ENCODE measurements at places on chromosomes 2 and 18.

DNA sequence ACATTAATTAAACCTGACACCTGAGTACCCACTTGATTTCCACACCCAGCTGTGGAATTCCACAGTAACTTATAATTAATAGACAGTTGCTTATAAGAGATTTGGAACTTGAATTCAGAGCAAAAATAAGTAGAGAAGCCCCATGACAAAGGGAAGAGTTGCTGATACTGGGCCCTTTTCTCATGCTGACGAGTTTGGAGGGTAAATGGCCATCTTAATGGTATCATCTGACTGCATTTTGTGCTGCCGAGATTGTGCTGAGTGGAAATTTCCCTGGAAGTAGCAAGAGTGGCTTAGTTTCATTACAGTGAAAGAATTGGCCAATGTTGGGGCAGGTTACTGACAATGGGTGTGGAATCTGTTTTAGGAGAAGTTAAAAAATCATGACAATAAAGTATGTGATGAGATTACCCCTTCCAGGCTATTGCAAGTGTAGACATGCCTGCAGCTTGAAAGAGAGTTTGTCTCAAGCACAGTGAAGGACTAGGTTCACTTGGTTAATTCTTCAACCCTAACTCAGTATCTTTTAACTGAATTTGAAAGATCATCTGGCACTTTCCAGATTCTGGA, 49.9 kb downstream of the VSNL1 start:
- DNase-seq, result no peak

GRCh38 chr2:167135706-167136105, 247.4 kb downstream of the XIRP2 start:
- DNase-seq, result no peak

DNA sequence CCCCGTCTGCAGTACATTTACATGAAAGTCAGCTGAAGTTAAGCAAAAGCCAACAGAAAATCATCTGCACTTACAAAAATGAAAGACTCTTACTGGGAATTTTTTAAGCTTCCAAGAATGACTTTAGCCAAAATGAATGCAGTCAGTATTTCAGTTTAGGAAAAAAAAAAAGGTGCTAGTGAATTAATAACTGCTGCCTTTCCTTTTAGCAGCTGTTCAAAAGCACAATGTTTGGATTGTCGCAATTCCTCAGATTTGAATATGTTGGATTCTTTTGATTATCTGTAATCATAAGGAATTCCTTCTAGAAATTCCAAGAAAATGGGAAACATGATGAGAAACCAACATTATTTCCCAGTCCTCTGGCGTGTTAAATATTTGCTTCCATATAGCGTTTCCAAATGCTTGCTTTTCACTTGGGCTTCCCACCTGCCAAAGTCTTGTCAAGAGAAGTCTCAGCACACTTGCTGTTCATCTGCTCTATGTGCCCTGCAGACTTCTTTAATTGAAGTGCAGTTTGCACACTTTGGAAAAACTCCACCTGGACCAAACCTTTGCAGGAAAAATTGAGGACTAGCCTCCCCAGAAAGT, 653.0 kb upstream of the SLC39A10 start:
- no peak for DNase-seq

DNA sequence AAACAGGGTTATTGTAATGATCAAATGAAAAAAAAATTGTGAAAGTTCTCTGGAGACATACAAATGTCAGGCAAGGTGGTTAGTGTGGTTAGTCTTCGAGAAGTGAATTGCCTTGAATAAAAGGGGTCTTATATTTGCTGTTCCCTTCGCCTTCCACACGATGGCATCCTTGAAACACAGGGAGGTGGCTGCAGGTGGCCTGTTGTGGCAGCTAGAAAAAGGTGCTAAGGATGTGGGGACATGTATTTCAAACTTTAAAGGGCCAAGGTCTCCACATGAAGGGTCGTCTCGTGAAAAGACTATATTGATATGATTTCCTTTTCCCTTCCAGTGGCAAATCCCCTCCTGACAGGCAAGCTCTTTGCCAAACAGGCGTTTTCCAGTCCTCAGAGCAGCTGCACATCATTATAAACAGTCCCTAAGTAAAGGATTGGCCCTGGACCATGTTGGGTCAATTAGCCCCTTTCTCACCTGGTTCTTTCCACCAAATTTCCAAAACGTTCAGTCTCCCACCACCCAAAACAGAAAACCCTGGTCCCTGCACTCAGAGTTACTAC, 68.5 kb downstream of the COPS8 start:
- peak; percentile 55 for DNase-seq

DNA sequence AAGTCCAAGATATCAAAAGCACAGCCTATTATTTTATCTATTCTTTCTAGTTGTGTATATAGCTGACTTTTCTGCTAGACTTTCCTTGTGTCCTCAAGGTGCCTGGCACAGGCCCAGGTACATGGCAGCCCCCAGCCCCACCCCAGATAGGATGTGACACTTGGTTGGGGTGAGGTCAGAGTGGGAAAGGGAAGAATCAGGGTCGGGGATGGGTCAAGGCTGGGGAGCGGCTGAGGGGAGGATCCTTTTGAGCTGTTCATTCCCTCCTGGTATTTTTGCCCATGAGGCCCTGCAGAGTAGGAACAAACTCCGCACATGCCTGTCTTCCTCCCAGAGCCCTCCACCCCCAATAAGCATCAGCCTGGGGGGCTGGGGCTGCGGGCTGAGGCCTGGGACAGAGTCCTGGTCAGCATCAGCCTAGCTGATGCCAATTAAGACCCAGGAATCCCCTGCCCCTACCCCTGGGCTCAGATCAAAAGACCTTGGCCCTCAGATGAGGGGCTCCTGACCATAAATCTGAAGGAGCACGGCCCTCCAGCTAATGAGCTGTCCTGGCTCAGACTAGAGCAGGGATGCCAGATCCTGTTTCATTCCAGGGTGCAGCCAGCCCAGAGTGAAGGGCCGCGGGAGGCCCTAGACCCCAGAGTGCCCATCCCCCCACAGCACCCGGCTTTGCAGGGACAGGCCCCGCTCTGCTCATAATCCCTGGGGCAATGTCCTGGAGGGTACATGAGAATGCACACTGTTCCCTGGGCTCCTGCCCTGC, 85.3 kb downstream of the SDC1 start:
- no peak for DNase-seq

DNA sequence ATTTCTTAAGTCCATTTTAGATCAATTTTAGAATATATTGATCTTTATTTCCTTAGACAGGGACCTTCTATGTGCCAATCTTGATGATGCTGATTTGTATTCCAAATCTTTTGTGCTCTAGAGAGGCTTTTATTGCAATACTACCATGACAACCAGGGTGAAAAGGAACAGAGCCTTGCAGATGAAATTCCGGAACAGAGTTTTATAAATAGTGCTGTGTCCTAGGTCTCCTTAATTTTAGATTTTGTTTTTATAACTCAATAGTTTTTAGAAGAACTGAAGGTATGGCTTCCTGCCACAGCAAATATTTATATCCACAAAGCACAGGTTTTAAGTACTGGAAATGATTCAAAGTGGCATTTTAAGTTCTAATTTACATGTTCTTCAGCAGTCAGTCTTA, 160.2 kb downstream of the PMAIP1 start:
- no peak for DNase-seq

- DNase-seq, result no peak
Observed at GRCh38 chr18:74817576-74817975, 219.9 kb downstream of the ZNF407 start.

GRCh38 chr18:47585136-47585535, 333.7 kb upstream of the SKOR2 start:
- DNase-seq, result no peak

GRCh38 chr2:6951046-6951445, 33.8 kb downstream of the RNF144A start:
- no peak for DNase-seq

GRCh38 chr2:54691445-54692135, 31.9 kb upstream of the EML6 start:
- no peak for DNase-seq

GRCh38 chr2:107728586-107728985, 98.1 kb upstream of the RGPD4 start:
- no peak for DNase-seq

DNA sequence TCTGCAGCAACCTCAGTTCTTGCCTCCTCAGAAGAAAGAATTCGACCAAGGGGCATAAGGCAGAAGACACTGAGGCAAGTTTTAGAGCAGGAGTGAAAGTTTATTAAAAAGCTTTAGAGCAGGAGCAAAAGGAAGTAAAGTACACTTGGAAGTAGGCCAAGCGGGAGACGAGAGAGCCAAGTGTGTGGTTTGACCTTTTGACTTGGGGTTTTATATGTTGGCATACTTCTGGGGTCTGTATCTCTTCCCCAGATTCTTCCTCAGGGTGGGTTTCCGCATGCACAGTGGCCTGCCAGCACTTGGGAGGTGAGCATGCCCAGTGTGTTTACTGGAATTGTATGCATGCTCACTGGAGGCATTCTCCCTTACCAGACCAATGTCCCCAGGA, 59.3 kb upstream of the ANKRD44 start:
- no peak for DNase-seq

- no peak for DNase-seq
Observed at GRCh38 chr2:95380280-95380679, 22.2 kb upstream of the FAHD2A start.

DNA sequence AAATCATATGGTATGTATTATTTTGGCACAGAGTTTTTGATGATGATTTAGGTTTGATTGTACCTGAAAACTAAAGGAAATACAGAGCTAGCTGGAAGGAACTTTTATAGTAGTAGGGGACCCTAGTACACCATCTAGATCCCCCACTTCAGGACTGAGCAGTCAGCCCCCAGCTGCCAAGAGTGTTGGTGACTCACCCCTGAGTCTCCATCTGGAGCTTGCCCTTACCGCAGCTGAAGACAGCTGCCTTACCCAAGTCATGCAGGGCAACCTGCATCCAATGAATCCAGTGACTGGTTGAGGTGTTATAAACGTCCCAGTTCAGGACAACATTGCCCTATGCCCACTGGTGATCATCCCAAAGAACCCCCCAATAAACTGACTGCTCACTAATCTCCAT, 15.3 kb downstream of the PMS1 start:
- no peak for DNase-seq

GRCh38 chr2:193580176-193580950, 1385.6 kb upstream of the TMEFF2 start:
- DNase-seq, result no peak

- no peak for DNase-seq
Observed at GRCh38 chr2:21257621-21258020, 133.9 kb downstream of the TDRD15 start.

- DNase-seq, result no peak
Observed at GRCh38 chr2:217124050-217124449, 264.2 kb upstream of the TNP1 start.

GRCh38 chr2:10559634-10560224, 111.6 kb upstream of the ODC1 start:
- DNase-seq, result no peak

DNA sequence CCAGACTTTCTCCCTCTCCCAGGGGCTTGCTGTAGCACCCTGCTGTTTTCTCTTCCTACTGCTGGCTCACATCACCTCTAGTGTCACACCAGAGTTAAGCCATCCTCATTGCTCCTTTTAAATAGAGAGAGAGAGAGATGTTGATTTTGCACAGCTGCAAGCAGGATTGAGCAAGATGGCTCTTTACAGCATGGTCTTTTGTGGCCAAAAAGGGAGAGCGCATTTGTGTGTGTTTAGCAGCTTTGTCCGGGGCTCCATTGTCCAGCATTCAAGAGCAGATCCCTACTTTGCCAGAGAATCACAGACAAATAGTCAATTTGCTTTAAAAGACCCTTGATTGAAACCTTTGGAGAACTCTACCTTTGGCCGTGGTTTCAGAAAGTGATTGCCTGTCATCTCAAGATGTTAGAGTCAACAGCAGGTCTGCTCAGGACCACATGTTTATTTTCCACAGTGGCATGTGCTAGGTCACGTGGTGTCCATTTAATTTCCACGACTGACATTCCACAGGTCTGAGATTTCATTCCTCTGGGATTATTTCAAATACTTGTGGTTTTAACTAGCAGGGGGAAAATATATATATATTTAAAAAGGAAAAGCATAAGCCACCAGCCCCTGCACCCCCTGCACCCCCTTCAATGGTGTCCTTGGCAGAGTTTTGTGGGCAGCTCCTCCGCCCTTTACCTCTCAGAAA, 359.9 kb upstream of the SLC14A2 start:
- no peak for DNase-seq

DNA sequence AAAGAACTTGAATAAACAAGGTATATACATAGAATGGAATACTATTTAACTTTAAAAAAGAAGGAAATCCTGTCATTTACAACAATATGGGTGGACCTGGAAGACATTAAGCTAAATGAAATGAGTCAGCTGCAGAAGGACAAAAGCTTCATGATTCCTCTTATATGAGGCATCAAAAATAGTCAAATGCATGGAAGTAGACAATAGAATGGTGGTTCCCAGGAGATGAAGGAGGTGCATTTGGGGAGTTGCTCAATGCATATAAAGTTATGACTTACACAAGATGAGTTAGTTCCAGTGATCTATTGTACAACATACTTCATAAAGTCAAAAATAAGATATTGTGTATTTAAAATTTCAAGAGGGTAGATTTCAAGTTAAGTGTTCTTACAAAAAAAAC, 426.1 kb upstream of the UBE2E3 start:
- DNase-seq, result no peak

GRCh38 chr2:15787535-15788454, 152.6 kb upstream of the MYCN start:
- DNase-seq, result no peak

DNA sequence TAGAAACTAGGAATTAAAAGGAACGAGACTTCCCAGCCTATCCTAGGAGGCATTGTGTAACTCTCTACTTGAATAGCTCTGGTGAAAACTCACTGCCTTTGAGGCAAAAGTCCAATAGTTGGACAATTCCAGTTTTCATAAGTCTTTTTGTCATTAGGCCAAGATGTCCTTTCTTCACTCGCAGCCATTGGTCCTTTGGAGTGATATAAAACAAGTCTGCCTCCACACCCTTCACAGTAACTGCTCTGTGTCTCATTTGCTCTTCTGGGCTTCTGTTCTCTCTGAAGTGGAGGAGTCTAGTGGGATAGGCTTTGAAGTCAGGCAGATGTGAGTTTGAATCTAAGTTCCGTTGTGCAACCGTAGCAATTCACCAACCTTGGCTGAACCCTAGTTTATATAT, 28.2 kb downstream of the ANTXR1 start:
- no peak for DNase-seq

DNA sequence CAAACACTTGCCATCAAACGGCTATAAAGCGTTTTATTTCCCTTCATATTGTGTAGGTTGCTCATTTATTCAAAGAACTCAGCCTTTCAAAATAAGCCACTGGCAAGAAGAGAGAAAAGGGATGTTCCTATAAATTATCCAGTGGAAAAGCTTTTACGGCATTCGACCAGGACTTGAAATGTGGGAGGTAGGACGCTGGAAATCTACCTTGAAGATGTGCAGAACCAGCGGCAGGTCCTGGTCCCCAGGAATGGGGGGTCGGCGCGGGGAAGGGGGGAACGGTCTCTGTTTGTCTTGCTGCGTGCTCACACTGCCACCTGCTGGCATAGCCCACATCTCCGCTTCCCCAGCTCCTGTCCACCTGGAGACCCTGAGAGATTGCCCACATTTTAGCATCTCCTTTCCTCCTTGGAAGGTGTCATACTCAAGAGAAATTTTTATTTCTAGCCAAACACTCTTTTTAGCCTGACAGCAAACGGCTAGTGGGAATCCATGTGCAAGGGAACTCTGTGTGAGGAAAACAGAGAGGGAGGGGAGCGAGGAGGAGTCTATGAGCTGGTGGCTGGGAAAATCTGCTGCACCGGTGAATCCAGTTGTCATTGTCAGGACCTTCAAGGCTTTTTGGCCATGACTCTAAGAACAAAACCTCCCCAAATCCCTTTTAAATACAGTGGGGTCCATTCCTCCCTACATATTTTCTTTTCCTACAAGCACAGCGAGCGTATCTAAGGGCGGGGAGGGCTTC, 349.0 kb upstream of the PKDCC start:
- DNase-seq, result no peak

- DNase-seq, result no peak
Observed at GRCh38 chr2:19932928-19933327, 31.1 kb upstream of the TTC32 start.

GRCh38 chr18:78948707-78949106, 30.9 kb upstream of the SALL3 start:
- DNase-seq, result no peak
